Caco-2 (cell line): ENCODE measurements at places on chromosomes 5 and 9. TPM values are rescaled to one million over a fixed set of nuclear protein-coding genes. Genes with fewer than 3 reads are reported as not detected.

The PCDHB10 gene
- 0.09 TPM in 1 of 2 replicates, not detected in the other for total RNA-seq

The CDC23 gene
- 52.9 and 60.7 TPM in 2 replicates for total RNA-seq

The ZFP37 gene
- not detected in 2 replicates for total RNA-seq

The SPINK5 gene
- 2.2 and 4.2 TPM in 2 replicates for total RNA-seq

The SPINK6 gene
- total RNA-seq: not detected in 2 replicates

The NAIF1 gene
- total RNA-seq: 8.5 and 8.6 TPM in 2 replicates

The AK1 gene
- total RNA-seq: 39.2 and 41.5 TPM in 2 replicates

The TGFBI gene
- 131 and 142 TPM in 2 replicates for total RNA-seq

The GDA gene
- 3.1 and 3.5 TPM in 2 replicates for total RNA-seq

The FOXD4 gene
- total RNA-seq: 0.56 and 0.93 TPM in 2 replicates

The PPP3R2 gene
- total RNA-seq: not detected in 2 replicates

The CCNI2 gene
- total RNA-seq: 0.18 TPM in 1 of 2 replicates, not detected in the other

The ARHGEF39 gene
- total RNA-seq: 31.4 and 32.8 TPM in 2 replicates

The BTNL9 gene
- 8.4 and 10.0 TPM in 2 replicates for total RNA-seq

The ZDHHC11B gene
- 1.00 and 1.1 TPM in 2 replicates for total RNA-seq

The NFIB gene
- 0.44 and 0.61 TPM in 2 replicates for total RNA-seq

The MACROH2A1 gene
- 236 and 269 TPM in 2 replicates for total RNA-seq

The PCDHGB2 gene
- total RNA-seq: 1.00 and 1.3 TPM in 2 replicates

The FIBCD1 gene
- total RNA-seq: not detected in 2 replicates

DNA sequence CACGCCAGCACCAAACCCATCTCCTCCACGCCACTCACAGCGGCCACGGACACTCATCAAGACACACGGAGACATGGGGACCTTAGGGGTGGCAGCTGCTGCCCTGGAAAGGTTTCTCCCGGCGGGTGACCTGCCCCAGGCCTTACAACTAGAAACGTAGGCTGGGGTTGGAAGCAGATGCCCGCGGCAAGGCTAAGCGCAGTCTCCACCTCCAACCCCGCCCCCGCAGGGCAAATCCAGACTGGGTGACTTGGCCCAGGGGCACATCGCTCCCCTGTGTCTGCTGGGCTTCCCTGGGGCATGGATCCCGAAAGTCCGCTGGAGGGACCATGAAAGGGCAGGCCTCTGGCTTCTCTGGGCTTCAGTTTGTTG lies 12.0 kb upstream of the ASS1 start:
- peak; percentile 43 for DNase-seq

GRCh38 chr5:94908889-94909480 lies 290.5 kb downstream of the SLF1 start:
- DNase-seq: peak; percentile 50

GRCh38 chr9:16213781-16214515 lies 656.5 kb downstream of the BNC2 start:
- DNase-seq: no peak

GRCh38 chr9:107174441-107174840 lies 108.6 kb upstream of the RAD23B start:
- DNase-seq: no peak

- DNase-seq: no peak
These were observed 111.8 kb upstream of the OTULINL start for GRCh38 chr5:14469551-14470377.

DNA sequence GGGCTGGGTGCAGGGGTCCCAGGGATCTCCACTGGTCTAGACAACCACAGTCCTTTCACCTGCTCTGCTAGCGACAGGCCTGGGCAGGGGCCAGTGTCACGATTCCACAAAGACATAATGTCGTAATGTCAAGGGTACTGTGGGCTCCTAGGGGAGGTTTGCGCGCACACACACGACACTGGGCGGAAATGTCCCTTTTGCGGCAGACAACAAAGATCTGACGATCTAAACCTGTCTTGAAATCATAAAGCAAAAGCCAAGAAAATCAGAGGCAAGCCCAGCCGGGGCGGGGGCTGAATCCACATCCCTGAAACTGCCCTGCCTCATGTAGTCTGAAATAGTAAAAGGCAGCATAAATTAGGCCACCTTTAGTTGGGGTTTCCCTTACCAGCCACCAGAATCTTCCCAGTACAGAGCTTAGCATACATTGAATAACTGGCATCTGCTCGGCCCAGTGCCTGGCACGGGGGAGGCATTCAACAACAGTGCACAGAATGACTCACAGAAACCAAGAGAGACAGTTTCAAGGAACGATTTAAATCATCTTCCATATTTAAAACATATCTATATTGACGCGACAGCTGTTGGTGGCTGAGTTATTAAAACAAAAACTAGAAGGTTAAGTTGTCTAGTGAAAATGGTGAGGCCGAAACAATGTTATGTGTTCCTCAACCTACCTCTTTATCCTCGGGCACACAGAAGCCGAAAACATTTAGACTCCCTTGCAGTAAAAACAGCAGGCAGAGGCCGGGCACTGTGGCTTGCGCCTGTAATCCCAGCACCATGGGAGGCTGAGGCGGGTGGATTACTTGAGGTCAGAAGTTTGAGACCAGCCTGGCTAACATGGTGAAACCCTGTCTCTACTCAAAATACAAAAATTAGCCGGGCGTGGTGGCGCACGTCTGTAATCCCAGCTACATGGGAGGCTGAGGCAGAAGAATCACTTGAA lies 151.0 kb downstream of the MYO10 start:
- no peak for DNase-seq

GRCh38 chr5:98933445-98934072 lies 4.8 kb upstream of the CHD1 start:
- no peak for DNase-seq

GRCh38 chr9:127762111-127762676 lies 16.3 kb downstream of the SH2D3C start:
- DNase-seq: no peak

DNA sequence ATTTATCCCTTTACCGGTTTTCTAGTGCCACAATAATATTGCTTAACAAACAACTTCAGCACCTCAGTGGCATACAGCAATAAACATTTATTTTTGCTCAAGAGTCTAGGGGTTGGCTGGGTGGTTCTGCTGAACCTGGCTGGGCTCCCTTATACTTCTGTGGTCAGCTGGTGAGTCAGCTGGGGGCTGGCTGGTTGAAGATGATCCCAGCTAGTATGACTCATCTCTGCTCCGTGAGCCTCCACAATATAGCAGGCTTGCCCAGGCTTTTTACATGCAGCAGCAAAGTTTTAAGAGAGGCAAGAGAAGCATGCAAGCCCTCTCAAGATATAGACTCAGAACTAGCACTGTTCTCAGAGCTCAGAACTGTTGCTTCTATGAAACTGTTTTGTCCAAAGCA lies 523.5 kb upstream of the CLINT1 start:
- DNase-seq: no peak

DNA sequence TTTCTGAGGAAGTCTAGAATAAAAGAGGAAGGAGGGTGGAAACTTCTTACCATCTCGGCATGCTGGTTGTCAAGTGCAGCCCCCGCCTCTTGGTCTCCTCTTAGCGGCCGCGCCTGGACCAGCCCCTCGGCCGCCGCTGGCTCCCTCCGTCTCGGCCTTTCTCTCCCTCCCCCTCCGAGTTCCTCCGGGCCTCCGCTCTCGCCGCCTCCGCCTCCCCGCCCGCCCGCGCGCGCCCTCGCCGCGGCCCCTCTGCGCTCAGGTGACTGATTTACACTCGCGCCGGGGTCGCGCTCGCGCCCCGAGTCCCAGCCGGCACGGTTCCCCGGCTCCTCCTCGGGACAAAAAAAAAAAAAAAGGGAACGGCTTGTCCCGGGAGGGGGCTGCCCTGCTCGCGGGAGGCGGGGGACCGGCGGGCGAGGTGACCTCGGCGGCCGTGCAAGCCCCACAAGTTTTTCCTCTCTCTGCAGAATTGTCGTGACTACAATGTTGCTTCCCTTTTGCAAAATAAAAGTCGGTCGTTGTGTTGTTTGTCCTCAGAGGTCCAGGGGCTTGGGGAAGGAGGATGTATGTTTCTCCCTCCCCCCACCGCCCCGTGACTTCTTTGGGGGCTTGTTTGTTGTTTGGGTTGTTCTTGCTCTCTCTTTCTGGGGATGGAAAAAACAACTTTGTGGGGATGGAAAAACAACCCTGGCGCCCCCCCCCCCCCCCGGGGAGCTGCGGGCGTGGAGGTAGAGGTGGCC lies at the start of gene BNC2:
Gene BNC2, minus strand, starts transcription at position 75 of the 740 bp plus-strand sequence. Its CDS starts 22 bp downstream, at position 53.
- peak; percentile 12 for DNase-seq

GRCh38 chr9:33193818-33194217 lies 26.7 kb upstream of the B4GALT1 start:
- no peak for DNase-seq

DNA sequence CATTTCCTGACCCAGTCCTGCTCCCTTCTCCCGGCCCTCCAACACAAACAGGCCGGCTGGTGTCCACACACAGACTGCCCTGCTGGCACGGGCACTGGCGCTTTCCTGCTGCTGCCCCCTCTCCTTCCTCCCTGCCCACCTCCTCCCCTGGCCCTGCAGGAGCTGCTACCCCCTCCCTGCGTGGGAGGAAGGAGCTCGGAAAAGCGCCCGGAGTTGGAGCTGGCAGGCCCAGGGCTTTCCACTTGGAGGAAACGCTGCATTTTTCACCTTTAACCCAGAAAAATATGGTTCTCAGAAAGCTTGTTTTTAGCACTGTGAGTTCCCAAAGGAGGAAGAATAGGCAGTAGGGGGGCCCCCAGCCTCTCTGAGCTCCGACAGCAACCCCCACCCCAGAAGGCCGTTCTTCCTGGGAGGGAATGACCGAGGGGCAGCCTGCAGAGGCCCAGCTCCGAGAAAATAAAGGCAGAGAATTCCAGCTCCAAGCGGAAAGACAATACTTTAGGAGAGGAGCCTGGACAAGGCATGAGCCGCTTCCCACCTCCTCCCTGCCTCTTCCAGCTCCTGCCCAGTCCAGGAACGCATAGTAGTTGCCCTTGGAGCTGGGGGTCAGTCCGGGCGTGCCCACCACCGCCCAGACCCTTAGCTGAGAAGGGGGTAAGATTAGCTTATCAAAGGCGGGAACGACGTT lies 88.9 kb downstream of the LIFR start:
- no peak for DNase-seq

- DNase-seq: no peak
These were observed 34.6 kb upstream of the PTCH1 start for GRCh38 chr9:95551406-95551805.

GRCh38 chr9:79384501-79384900 lies 187.3 kb upstream of the TLE4 start:
- DNase-seq: no peak

- DNase-seq: no peak
These were observed 50.3 kb upstream of the AFAP1L1 start for GRCh38 chr5:149221326-149221725.

DNA sequence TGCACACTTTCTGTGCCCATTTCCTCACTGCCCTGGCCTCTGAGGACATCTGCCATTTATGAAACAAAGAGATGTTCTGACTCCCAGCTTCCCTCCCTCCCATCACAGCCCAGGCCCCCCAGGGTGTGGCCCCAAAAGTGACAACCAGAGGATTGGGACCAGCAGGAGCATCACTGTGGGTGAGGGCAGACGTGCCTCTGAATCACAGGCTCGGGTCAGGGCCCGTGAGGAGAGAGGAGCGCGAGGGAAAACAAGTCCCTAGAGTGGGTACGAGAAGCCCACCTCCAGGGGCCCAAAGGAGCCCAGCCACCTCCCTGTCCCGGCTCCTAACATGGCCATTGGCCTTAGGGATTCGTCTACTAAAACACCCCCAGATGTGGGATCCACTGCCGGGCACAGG lies 138.0 kb upstream of the FSTL4 start:
- DNase-seq: no peak

DNA sequence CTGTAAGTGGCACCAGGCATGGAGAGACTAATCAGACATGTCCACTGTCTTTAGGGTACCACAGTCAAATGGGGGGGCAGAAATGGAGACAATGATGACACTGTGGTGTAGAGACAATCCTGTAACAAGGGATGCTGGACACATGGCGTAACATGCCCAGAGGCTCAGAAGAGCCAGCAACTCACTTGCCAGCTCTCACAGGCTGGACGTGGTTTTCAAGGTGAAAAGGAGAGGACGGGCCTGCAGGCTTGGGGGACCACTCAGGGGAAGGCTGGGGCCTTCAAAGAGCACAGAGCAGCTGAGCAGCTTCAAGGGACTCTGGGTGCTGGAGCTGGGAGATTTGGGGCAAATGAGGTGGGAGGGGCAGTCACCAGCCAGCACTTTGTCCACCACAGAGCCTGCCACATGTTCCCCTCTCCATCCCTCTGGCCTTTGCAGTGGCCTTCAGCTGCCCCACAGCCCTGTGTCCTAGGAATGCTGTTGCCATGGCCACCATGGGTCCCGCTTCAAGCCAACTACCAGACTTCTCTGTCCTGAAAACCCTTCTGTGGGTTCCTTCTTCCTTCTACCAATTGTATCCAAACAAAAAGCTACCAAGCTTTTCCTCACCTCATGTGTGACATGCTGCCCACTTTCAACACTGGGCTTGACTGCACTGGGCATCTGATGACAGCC lies 140.4 kb downstream of the GABBR2 start:
- DNase-seq: no peak

GRCh38 chr9:32942755-32943460 lies 58.5 kb downstream of the APTX start:
- DNase-seq: no peak

DNA sequence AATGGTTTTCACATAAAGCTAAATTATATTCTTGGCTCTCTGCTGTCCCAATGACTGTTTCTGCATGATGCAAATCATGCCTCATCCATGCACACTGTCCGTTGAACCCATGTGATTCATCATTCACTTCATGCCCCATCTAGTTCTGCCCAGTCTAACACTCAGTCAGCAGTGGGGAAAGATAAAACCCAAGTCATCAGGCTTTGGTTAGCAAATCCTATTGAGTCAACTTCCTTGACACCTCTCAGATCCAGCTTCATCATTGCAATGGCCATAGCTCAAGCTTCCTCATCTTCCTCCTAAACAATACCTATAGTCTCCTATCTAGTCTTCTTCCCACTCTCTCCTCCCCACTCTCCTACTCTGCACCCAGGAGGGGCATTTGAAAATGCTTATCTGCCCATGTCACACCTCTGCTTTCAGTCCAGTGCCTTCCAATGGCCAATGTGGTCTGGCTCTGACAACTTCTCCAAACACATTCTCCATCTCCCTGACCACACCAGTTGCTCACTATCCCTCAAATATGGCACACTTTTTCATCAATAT lies 266.0 kb upstream of the TRIM32 start:
- no peak for DNase-seq

DNA sequence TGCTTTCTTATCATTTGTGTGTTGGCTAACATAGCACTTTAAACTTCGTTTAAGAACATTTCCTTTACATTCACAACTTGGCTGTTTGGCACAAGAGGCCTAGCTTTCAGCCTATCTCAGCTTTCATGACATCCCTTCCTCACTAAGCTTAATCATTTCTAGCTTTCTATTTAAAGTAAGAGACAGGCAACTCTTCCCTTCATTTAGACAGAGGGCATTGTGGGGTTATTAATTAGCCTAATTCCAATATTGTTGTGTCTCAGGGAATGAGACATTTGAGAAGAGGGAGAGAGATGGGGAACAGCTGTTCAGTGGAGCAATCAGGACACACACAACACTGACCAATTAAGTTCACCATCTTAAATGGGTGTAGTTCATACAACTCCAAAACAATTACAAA lies 51.0 kb upstream of the OR2K2 start:
- no peak for DNase-seq

- no peak for DNase-seq
These were observed 81.1 kb upstream of the TNFAIP8 start for GRCh38 chr5:119274767-119275130.
